ENCODE measurements at places on chromosomes 1 and 21.

- no peak for DNase-seq
Measured at GRCh38 chr1:41322101-41322661, 39.1 kb upstream of the FOXO6 start.

DNA sequence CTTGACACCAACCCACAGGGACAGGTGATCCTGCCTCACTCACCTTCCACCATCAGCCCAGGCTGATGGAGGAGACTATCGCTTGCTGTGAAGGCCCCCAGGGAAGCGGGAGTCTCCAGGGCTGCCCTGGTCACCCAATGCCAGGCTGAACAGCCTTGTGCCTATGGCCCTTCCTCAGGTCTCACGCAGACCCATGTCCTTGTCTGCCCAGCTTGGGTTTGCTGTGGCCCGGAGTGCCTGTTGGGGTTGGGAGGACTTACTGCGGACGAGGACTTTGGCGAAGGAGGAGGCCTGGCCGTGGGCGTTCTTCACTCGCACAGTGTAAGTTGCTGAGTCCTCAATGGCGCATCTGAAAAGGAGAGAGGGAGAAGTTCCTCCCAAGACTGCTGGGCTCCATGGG lies 14.3 kb downstream of the MYOM3 start:
- no peak for DNase-seq

DNA sequence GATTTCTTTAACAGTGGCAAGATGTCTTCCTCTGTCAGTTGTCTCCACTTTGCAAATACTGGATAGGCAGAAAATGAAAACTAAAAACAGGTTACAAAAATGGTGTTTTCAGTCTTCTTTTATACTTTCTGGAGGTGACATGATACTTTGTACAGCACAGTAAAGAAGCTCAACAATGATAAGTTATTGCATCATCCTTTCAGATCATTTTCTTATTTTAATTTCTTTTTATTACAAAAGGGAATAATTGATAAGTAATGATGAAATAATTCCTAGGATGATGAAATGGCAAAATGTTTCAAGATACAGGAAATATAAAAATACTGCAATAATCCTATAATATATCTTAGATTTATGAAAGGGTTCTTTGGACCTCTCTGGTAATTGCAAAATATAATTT lies 16.5 kb downstream of the GORAB start:
- no peak for DNase-seq

DNA sequence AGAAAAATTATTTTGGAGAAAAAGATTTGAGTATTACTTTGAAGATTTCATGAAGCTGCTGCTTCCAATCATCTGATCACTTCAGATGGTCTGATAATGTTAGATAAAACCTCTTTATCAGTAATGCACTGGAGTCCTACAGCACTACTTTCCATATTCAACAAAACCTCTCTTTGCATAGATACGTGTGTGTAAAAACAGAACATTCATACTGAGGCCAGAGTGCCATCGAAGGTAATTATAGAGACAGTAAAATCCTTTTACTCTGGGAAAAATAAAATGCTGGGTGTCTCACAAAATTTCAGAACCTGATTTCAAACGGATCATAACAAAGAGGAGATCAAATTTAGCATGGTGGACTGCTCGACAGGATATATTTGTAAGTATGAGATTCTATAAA lies at the start of gene RGS13:
Gene RGS13, plus strand, starts transcription at position 209 of the 400 bp plus-strand sequence. CDS start 8,188 bp downstream, outside the sequence.
- DNase-seq: no peak
